ENCODE measurements at places on chromosomes 12 and 14.

GRCh38 chr14:24313913-24314312 lies 2.6 kb downstream of the LTB4R start:
- DNase-seq, result no peak

GRCh38 chr12:95653771-95654546 lies 102.7 kb upstream of the USP44 start:
- DNase-seq, result peak; percentile 54

DNA sequence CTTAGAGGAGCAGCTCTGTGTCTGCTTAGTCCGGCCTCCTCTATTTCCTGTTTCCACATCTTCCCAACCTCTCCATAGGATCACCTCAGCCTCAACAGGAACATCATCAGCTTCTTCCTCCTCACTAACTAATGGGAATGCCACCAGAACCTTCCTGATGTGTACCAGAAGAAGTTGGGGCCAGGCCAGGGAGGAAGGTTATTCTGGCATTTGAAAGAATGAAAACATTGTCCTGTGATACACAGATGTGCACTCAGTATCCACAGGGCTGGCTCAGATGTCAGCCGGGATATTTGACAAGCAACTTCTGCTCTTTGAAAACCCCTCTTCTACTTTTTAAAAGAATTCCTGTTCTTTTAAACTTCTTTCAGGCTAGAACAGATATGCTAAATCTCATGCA lies 63.6 kb downstream of the TMEM30B start:
- DNase-seq, result no peak

DNA sequence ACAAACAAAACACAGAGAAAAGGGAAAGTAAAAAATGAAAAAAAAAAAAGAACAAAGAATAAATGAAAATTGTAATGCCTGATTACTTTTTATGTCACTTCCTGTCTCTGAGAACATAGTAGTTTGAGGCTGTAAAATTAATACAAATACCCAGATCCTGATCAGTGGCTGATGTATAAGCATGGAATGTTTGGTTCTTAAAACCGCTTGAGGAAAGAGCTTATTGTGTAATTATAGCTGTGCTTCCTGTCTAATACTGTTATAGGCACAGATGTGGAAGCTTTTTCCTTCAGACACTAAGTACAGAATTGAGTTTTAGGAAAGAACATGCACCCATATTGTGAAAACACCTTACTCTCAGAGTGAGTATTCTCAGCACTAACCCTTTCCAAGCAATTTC lies 86.9 kb downstream of the AVPR1A start:
- DNase-seq, result peak; percentile 24

DNA sequence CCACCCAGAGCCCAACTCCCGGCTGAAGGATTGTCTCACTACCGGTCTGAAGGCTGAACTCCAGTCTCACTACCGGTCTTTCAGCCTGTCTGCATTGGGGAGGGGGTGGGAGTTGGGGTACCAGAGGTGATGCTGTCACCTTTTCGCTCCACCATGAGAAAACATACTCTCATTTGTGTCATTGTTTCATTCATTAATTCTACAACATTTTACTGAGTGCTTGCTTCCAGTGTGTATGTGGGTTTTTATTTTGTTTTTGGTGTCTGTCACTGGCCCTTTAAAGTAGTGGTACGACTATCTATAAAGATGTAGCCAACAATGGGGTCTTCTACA lies 524 bp upstream of the CDK4 start:
- no peak for DNase-seq

- no peak for DNase-seq
Measured at GRCh38 chr14:91870890-91871289, 3.6 kb upstream of the TC2N start.

DNA sequence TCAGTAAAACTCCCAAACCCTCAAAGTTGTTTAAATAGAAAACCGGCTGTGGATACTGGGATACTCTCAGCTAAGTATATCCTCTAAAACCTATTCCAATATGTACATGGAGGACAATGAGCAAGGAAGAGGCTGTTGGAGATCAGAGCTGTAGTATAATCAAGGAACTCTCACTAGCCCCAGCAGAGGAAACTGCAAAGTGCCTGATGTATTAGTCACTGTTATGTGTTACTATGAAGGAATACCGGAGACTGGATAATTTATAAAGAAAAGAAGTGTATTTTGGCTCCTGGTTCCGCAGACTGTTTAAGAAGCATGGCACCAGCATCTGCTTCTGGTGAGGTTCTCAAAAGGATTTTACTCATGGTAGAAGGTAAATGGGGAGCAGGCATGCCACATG lies 65.6 kb upstream of the RPL10L start:
- DNase-seq, result peak; percentile 30

- no peak for DNase-seq
Measured at GRCh38 chr12:111093428-111094142, 173.2 kb upstream of the MYL2 start.

DNA sequence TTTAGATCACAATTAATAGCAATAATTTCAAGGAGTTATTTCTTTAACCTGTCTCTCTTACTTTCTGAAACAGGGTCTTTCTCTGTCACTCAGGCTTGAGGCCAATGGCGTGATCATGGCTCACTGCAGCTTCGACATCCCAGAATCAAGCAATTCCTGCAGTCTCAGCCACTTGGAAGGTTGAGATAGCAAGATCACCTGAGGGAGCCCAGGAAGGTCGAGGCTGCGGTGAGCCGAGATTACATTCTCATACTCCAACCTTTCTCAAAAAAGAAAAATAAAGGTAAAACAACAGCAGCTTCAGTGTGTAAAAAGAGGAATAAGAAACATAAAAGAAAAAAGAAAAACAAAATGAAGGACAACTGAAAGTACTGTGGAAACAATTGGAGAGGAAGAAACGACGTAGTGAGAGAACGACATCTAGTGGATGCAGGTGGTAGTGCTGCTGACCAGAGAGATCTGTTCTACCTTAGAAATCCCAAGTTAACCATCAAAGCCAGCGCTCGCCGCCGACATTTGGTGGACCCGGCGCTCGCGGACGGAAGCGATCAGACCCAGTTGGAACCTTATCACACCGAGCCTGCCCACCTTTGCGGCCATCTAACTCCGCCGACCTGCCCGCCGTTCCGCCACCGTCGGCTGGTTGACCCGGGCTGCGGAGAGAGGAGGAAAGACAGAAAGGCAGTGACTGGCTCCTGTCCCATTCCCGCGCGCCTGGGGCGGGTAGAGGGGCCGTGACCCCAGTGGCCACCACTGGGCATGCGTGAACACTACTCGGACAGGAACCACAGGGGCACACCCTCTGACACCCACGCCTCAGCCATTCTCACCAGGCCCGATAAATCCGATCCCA lies 196.1 kb downstream of the ALG10 start:
- DNase-seq, result peak; percentile 13

DNA sequence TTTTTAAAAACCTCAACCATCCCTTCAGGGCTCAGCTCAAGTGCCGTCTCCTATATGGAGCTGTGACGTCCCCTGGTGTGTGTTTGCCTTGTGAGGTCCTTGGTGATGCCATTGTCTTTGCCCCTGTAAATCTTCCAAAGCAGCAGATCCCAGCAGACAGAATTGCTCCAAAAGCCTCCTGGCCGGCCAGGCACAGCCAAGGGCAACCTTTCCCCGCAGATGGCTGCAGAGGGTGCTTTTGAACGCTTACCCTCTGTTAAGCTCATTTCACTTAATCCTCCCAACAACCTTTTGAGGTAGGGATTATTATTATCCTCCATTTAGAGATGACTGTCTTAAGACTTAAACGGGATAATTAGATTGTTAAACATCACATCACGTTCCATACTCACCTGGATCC lies 51.4 kb downstream of the RFX4 start:
- no peak for DNase-seq

GRCh38 chr14:99750746-99751450 lies 42.3 kb upstream of the EML1 start:
- no peak for DNase-seq

DNA sequence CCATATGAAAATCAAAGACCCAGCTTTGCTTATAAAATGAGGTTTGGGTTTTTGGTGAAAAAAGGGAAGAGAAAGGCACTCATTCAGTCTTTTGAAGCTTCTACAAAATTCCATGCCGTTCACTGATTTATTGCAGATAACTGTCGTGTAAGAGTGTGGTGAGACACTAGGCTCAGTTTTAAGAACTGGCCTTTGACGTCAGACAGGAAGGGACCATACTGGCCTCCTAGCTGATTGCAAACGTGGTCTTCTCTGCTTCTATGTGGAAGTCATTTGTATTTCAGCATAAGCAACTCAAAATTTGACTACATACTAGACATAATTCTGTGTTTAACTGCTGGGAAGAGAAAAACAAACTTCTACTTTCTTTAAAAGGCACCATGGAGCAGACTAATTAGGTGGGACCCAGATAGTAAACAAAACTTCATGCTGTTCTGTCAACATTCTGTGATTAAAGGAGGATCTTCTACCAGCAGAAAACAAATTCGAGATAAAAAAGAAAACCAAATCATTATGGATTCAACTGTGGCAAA lies 168.7 kb downstream of the TTC7B start:
- no peak for DNase-seq

DNA sequence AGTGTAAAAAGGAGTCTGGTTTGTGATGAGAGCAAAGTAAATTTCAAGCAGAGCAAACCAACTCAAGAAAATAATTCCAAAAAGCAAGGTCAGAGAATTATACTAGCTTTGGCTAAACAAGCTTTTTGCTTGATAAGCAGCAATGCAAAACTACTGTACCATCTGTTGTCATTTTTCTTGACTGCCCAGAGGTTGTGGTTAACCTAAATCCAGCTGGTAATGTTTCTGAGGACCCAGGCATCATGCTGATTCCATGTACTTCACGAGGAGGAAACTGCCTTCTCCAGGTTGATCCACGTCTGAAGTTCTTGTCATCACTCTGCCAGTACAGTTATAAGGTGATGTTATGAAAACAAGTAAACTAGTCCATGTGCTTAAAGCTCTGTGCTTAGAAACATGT lies 185.2 kb downstream of the ACSS3 start:
- DNase-seq, result no peak

GRCh38 chr12:113090740-113091139 lies 34.2 kb downstream of the DTX1 start:
- no peak for DNase-seq

- DNase-seq, result no peak
Measured at GRCh38 chr12:30626847-30627246, 68.8 kb downstream of the IPO8 start.

- DNase-seq, result peak; percentile 17
Measured at GRCh38 chr12:94875525-94875924, 128.0 kb downstream of the NDUFA12 start.

GRCh38 chr12:54018468-54018984 lies 9.7 kb upstream of the HOXC6 start:
- no peak for DNase-seq

DNA sequence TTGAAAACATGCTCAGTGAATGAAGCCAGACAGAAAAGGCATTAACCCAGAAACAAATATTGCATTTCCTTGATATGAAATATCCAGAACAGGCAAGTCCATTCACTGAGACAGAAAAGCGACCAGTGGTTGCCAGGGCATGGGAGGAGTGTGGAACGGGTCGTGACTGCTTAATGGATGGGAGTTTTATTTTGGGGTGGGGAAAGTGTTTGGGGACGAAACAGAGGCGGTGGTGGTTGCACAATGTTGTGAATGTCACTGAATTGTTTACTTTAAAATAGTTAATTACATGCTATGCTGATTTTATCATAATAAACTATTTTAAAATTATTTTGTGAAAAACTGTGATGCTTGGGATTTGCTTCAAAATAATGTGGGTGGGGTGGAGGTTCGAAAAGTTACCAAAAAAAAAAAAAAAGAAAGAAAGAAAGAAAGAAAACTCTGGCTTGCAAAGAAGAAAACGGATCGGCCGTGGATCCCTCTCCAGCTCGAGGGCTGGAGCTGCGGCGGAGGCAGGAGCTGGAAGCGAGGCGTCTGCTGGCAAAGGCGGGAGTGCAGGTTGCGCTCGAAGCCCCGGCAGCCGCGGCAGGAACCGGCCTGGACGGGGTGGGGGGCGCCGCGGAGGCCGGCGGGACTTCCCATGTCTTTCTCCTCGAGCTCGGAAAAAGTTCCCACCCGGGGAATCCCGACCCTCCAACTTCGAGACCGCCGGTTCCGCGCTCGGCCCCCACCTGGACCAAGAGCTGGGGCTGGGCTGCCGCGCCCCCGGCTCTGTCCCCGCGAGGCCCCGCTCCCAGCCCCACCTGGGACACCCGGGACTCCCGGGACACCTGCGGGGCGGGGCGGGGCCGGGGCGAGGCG lies 524 bp upstream of the P2RX2 start:
- DNase-seq, result no peak

GRCh38 chr12:2058837-2059236 lies 6.0 kb downstream of the CACNA1C start:
- DNase-seq, result no peak

DNA sequence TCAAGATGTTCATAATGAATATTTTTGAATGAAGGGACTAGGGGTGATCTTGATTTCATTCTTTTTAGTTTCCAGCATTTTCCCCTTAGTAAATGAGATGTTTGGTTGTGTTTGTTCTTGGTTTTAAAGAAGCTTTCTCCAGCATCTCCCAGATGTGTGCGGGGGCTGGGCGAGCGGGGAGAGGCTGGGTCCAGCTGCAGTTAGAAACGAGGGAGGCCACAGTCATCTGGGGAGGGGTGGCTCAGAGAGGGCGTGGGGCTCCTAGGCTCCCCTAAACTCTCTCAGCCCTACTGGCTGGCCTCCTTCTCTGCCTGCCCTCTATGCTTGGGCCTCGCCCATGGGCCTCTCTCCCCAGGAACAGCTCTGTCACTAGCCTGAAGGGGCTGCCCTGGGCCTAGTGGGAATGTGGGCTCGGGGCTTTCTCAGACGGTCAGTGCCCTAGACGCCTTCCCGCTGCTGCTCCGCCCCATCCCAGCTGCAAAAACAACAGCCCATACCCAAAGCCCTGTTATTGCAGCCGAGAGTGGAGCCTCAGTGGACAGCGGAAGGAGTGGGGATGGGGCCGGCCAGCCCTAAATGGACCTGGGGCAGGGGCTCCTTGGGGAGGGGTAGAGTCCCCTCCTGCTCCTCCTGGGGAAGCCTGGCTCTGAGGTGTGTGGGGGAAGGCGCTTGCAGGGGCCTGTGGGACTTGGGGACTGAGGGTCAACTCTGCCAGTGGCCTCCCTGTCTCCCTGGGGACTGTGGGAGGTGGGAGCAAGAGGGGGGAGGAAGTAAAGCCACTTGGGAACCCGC lies 18.3 kb upstream of the EIF2B2 start:
- no peak for DNase-seq

All from astrocyte of the spinal cord (primary cell).